ENCODE measurements at places on chromosomes 4 and X.

- DNase-seq = peak; percentile 45
Measured at GRCh38 chrX:150155436-150156035, 207.6 kb upstream of the MAMLD1 start.

DNA sequence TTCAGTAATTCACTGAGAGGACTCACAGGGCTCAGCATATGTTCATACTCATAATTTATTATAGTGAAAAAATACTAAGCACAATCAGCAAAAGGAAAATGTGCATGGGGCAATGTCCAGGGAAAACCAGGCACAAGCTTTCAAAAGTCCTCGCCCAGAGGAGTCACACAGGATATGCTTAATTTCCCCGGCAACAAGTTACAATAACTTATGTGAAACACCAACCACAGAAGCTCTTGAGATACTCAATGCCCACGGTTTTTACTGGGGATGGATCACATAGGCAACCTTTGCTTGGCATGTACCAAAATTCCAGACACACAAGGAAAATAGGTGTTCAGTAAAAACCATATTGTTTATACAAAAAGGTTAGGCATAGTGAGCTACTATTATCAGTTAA is 38.5 kb upstream of the STPG2 start:
- DNase-seq = peak; percentile 10

- no peak for DNase-seq
Measured at GRCh38 chrX:50629774-50630173, 159.1 kb upstream of the DGKK start.

DNA sequence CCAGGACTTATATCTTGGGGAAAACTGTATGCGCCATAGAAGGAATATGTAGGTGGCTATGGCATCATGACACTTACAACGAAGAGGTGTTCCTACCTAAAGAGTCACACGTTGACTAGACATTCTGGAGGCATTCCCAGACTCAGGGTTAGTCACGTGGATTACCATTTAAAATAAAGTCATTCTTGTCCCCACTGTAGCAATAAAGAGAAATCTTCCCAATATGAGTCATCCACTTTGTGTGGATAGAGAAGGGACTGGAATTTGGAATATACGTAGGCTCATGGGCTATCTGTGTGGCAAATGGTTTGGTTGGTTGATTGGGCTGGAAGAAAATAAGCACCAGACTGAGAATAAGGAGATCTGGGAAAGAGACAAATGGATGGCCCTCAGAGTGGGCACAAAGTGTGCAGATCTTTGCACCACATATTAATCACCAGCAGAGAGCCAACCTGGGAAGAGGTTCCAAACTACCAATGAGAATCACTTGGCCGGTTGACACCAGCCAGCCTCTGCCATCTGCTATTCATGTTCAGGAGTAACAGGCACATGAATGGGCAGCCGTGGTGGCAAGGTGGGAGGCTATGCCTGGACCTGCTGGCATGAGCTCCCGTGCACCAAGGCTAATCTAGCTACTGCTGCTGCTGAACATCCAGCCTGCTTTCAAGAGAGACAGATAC is 41.0 kb downstream of the MTNR1A start:
- no peak for DNase-seq

DNA sequence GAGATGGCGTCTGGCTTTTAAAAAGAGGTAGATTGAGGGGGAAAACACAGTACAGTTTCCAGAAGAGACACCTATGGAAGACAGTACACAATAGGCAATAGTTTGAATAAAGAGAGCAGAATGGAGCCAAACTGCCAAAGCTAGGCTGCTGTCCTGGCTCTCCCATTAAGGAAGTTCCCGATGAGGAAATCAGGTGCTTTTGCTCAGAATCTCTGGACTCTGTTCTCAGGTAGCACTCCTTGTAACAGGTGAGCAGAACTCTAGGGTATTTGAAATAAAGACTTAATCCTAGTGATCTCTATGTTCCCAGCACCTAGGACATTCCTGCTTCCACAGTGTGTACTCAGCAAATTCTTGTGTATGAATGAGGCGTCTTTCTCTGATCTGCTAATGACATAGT is 1.6 kb downstream of the EGF start:
- no peak for DNase-seq

- peak; percentile 7 for DNase-seq
Measured at GRCh38 chrX:85111347-85111746, 107.7 kb downstream of the APOOL start.

DNA sequence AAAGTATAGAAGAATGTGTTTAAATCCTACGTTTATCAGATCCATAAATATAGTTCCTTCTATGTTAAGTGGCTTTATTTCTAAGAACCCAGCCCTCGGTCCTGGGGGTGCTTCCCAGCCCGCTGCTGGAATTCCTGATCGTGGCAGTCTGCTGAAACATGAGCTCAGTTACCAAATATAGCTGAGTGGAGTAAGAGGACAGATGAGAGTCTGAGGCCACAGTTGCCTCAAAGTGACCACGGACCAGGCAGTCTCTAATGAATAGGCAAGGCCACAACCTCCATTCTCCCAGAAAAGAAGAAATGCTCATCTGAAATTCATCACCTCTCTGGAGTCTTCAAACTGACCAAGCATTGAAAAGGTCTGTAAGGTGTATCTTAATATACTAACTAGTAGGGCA is at the start of gene PALLD:
PALLD (plus strand) TSS at position 219 of the 400 bp plus-strand sequence.
- peak; percentile 53 for DNase-seq

DNA sequence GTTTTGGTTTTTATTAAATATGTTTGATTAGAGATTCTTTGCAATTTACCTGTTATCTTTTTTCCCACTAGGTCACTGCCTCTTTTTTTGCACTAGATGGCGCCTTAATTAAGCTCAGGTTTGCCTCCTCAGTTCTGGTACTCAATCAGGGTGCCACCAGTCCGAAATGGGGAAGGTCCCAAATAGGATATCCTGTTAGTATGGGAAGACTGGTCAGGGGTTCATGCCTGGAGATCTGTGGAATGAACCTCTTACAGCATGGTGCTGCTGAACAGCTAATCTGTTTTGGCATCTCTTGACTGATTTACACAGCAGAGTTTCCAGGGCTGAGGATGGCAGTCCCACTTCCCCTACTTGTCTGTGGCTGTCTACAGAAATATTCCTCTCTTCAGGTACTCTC is 24.2 kb upstream of the VSIG1 start:
- peak; percentile 18 for DNase-seq

DNA sequence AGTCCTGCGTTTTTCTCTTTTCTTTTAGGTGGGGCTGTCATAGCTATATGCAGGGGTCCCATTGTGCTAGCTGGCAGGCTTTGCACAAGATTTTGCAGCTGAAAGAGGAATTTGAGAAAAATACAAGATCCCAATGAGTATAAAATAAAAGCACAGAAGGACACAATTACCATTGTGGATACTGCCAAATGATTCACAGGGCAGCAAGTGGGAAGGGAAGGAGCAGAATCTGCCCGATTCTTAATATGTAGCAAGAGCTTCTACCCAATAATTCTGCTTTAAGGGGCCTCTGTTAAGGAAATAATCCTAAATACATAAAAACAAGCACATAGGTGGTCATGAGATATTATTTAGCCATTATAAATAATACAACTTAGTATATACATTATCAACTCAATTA is 25.9 kb upstream of the ING2 start:
- no peak for DNase-seq

DNA sequence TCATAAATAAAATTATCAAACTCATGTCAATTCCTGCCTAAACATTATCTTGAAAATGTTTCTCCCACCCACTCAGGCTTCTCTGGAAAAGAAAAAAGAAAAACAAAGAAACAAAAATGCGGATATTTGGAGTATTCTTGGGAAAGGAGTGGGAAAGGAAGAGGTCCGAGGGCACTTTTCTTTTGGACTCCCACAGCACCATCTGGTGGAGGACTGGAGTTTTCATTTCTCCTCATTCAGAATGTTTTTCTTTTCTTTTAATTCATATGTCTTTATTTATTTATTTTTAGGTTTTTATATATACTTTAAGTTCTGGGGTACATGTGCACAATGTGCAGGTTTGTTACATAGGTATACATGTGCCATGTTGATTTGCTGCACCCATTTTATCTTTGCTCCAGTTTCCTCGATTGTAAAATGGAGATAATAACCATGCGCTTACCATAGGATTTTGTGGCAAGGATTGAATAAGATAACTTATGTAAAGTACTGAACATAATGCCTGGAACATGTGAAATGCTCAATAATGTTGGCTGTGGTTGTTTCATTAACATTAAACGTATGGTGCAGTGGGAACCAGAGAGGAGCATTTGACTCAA is 8.0 kb upstream of the KCNE5 start:
- DNase-seq = peak; percentile 44

DNA sequence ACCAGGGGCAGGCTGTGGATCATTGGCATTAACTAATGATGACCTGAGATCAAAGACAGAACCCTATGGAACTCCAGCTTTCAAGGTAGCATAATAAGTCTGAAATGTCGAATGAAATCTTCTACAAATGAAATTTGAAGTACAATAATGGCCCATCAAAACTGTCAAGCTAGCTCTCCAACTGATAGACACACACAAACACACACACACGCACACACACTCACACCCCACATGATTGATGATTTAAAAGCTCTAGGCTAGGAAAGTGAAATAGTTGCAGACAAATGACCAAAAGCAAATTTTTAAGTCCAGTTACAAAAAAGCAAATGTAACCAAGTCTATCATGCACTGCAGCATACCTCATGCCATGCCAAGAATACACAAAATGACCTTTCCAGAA is 655.7 kb downstream of the C4orf33 start:
- DNase-seq = no peak

- no peak for DNase-seq
Measured at GRCh38 chr4:108933046-108933445, 170.2 kb upstream of the ETNPPL start.

GRCh38 chr4:15702941-15703403 is at the start of gene BST1:
BST1 (plus strand) TSS chr4:15703065; CDS start chr4:15703145, 80 bp downstream.
- DNase-seq = peak; percentile 62

DNA sequence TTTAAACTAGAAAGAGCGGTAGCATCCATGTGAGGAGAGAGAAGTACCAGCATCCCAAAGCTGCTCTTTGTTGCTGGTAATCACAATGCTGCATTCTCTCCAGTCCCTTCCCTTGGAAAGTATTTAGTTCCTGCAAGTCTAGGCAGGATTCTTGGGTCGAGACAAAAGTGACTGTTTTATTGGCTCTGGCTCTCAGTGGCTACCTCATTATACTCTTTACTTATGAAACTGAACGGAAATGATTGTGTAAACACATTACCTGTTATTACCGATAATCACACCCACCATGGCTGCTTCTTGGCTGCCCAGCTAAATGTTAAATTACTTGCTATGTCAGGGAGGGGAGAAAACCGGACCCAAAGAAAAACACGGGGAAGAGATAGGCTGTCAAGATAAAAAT is 26.2 kb downstream of the ATXN3L start:
- DNase-seq = no peak

DNA sequence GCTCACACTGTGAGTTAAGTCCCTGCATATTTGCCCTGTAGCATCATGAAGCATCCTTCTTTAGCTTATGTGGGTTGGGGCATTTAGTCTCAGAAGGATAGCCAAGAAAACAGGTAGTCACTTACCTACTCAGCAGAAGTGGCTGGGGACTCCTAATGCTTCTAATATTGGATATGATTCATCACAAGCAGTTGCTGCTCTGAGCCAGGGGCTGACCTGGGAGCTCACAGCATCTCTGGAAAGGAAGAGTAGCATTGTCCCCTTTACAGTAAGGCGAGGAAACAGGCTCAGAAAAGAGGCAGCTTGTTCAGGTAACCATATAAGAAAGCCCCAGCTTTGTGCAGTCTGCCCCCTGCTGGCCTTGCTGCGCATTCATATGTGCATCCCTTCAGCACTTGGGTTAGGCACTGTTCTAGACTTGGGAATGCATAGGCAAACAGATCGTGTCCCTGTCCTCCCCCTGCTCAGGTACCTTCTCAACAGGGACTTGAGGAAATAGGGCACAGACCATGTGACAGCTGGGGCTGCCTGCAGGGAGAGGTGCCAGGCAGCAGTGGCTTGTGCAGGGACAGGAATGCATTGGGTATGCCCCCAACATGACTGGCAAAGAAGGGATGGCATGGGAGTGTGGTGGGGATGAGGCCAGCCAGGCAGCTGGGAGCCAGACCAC is 35.7 kb upstream of the TBC1D14 start:
- DNase-seq = peak; percentile 58

- DNase-seq = no peak
Measured at GRCh38 chr4:163758032-163758431, 263.5 kb downstream of the TMA16 start.

DNA sequence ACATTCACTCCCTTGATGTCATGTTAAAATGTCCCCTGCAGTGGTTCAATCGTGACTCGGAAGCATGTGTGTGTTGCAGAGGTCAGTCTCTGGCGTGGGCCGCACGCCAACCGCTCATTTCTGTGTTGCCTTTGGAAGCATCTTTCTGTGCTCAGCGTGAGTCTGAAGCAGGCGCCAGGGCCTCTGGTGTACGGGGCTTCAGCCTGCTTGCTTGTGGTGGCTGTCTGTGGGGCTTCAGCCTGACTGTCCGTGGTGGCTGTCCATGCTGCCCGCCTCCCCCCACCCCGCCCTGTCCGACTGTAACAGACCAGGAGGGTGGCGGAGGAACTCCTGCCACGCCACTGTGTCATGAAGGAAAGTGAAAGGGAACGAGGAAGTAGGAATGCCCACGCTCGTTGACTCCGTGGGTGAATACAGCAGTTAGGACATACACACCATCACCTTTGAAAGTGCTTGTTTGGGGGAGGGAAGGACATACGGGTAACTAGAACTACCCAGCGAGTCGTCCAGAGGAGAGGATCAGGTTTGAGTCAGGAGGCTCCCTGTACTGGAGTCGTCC is 14.7 kb upstream of the CLCN4 start:
- DNase-seq = no peak

- no peak for DNase-seq
Measured at GRCh38 chrX:12898073-12898472, 8.3 kb upstream of the TLR8 start.

DNA sequence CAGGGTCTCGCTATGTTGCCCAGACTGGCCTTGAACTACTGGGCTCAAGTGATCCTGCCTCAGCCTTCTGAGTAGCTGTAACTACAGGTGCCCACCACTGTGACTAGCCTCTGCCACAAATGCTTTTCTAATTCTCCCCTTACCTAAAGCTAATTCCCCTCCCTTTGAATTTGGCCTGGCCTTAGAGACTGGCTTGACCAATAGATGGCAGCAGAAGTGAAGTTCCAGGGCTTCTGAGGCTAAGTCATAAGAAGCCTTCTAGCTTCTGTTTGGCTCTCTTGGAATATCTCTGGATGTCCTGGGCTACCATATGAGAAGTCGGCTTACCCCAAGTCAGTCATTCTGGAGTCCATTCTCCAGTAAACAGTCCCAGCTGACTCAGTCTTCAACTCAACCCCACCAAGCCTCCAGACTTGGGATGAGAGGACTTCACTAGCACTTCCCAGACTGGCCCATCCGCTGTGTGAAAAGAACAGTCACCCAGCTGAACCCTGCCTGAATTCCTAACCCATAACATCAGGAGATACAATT is 61.0 kb downstream of the HPRT1 start:
- DNase-seq = peak; percentile 57

GRCh38 chr4:165502916-165503907 is 124.4 kb downstream of the CPE start:
- no peak for DNase-seq

- peak; percentile 64 for DNase-seq
Measured at GRCh38 chrX:72620550-72621145, 48.0 kb upstream of the HDAC8 start.

- DNase-seq = no peak
Measured at GRCh38 chr4:106017975-106018374, 122.7 kb downstream of the NPNT start.

- DNase-seq = no peak
Measured at GRCh38 chr4:72531768-72532290, 37.2 kb downstream of the ADAMTS3 start.
